ENCODE measurements at places on chromosomes 7 and 10.

GRCh38 chr10:35415505-35415904 is 79.2 kb downstream of the CCNY start:
- no peak for DNase-seq

DNA sequence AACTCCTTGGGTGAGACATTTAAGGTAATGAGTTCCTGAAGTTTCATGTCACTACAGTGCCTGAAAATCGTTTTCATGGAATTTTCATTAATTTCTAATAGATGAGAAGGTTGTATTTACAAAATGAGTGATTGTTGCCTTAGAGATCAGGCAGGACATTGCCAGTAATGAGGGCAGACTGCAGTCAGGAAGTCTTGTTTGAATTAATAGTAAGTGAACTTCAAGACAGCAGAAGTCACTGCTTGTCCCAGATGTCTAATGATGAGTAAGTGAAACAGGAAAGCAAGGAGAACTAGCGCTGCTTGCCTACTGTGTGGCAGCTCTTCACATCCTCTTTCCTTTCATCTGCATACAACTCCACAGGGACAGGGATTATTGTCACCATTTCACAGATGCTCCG is 237.4 kb downstream of the BAMBI start:
- DNase-seq, result no peak

DNA sequence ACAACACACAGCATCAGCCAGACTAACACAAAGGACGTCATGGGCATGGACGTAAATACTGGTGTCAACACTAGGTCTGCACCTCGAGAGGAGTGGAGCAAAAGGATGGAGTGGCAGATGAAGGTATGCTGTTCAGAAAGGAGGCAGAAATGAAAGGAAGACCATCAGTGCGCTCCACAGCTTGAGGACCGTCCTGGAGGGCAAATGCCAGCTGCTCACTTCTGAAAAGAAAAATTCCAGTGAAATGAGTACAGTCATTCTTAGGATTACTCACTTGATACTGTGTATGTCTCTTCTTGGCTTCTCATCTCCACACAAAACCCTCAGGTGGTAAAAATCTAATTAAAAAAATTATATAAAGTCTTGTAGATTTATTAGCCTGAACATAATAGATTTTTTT is 44.8 kb downstream of the EGFR start:
- DNase-seq, result no peak

DNA sequence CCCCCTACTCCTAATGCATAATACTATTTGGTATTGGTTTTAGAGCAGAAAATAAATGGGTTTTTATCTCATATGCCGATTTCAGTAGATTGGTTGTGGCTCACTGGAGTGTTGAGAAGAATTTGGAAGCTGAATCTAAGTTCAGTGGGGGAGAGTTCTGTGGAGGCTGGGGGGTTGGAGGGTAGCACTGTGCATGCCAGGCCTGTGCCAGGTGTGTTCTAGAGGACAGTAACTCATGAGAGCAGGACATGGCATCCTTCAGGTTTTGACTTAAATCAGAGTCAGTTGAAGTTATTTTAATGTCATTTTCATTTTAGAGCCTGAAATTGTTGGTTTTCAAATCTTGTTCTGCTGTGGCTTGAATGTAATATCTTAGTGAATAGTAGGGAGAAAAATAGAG is 79.5 kb downstream of the EEPD1 start:
- no peak for DNase-seq

- no peak for DNase-seq
These were observed 90.9 kb downstream of the MLLT10 start for GRCh38 chr10:21624951-21625350.

DNA sequence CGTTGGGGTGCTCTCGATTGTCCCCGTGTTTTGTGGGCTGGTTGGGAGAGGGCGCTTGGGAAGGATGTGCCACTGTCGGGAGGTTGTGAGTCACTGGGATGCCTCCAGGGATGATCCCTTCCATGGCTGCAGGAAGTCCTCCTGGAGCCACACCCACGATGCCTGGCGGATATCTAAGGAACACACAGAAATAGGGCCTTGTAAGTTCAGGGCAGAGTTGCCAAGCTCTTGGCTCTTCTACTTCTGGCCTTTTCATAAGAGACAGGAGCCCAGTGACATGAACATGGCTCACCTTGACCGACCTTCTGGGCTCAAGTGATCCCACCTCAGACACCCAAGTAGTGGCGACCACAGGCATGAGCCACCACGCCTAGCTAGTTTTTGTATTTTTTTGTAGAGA is 47.6 kb downstream of the ZRANB1 start:
- no peak for DNase-seq

- DNase-seq, result no peak
These were observed 45.6 kb downstream of the MKI67 start for GRCh38 chr10:128080641-128081040.

- DNase-seq, result no peak
These were observed 67.3 kb downstream of the INSYN2A start for GRCh38 chr10:127129104-127129503.

- no peak for DNase-seq
These were observed 228.2 kb downstream of the ATRNL1 start for GRCh38 chr10:115321360-115321759.

GRCh38 chr7:79653136-79653631 is 199.7 kb upstream of the MAGI2 start:
- DNase-seq, result no peak

DNA sequence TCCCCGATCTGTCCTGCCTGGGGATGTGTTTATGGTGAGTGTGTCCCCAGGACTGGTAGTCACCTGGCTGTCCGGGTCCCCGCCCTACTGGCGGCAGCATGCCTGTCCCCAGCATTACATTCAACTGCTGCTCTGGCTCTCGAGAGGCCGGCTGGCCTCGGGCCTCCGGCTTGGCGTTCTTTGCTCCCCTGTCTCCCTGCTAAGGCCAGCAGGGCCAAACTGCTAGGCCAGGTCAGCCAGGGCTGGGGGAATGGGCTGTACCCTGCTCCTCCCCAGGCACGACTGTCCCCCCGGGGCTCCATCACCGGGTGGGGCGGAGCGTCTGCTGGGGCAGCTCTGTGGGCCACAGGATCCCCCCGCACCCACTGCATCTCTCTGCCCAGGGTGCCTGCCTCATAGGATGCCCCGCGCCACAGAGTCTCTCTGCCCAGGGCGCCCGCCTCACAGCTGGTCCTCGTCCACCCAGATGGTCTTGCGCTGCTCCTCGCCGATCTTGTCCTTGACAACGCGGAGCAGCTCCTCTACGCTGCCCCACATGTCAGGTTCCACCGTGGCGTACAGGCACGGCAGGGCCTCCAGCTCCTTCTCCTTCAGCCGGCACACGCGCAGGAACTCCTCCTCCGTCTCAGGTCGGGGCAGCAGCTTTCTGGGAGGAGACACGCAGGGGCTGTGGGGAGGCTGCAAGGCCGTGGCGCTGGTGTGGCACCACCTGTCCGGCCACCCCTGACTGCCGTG is 62.3 kb upstream of the GNA12 start:
- DNase-seq, result no peak

- no peak for DNase-seq
These were observed 52.5 kb downstream of the PRKAG2 start for GRCh38 chr7:151824373-151824933.

DNA sequence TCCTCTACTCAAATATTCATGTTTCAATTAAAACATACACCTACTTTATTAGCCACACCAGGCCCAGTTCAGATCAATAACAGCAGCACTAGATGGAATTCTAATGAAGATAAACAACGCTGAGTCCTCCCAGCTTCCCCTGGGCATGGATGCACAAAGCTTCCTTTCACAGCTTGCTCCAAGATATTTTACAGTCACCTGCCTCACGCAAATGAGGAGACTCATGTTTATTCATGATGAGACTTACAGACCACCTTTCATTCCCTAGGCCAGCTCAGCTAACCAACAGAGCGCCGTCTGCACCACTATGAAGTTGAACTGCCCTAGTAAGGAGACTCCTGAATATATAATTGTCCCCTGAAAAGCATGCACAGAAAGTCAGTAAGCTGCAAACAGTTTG is 283.0 kb upstream of the AOAH start:
- no peak for DNase-seq

DNA sequence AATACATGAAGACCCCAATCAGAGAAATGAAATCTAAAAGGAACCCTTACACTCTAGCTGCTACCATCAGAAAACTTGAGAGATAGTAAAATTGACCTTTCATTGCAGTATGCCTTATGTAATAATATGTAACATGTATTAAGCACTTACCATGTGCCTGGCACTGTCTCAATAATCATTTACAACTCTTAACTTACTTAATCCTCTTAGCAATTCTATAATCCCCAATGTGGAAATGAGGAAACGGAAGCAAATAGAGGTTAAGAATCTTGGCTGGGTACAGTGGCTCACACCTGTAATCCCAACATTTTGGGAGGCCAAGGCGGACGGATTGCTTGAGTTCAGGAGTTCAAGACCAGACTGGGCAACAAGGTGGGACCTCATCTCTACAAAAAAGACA is 29.8 kb upstream of the FHIP2A start:
- DNase-seq, result no peak

DNA sequence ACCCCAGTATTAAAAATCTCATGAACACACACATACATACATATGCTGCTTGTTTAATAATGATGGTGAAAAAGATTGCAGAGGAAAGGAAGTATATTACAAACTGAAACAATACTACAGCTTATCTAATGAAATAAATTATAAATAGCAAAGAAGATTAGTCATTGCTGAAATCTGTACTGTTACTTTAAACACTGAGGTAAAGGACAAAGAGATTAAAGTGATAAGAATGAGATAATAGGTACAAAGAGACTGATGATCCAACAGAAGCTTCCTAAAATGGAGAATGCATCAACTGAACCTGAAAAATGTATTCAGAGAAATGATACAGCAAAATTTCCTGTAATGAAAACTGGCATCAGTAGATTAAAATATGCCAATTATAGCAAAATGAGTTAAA is 91.5 kb upstream of the KCND2 start:
- DNase-seq, result no peak

DNA sequence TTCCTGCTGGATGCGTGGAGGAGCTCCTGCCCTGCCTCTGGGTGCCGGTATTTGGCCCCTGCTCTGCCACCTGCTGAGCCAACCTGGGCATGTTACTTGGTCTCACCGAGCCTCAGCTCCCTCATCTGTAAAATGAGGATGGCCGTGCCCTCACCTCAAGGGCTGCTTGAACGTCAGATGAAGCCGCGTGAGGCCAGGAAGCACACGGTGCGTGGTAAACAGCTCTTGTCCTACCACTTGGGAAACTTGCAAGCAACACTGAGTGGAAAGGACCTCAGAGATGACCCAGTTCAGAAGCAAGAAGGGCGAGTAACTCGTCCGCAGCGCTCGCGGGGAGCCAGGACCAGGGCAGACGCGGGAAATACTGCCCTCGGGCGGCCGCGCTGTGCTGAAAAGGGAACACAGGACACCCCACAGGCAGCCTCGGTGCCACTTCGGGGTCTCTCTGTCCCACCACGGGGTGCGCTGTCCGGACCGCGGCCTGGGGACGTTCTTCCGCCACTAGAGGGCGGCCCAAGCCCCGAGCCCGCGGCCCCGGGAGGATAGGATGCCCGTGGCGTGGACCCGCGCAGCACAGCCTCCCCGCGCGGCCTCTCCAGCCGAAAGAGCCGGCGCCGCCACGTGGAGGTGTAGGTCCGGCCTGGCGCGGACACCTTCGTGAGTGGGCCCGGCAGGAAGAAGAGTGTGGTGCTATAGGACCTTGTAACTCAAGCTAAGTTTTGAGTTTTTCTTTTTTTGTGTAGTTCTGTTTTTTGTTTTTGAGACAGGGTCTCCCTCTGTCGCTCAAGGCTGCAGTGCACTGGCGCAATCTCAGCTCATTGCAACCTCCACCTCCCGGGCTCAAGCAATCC is 94.1 kb downstream of the PRKAG2 start:
- peak; percentile 73 for DNase-seq

- no peak for DNase-seq
These were observed 124.0 kb upstream of the SAMD8 start for GRCh38 chr10:74987339-74988053.

DNA sequence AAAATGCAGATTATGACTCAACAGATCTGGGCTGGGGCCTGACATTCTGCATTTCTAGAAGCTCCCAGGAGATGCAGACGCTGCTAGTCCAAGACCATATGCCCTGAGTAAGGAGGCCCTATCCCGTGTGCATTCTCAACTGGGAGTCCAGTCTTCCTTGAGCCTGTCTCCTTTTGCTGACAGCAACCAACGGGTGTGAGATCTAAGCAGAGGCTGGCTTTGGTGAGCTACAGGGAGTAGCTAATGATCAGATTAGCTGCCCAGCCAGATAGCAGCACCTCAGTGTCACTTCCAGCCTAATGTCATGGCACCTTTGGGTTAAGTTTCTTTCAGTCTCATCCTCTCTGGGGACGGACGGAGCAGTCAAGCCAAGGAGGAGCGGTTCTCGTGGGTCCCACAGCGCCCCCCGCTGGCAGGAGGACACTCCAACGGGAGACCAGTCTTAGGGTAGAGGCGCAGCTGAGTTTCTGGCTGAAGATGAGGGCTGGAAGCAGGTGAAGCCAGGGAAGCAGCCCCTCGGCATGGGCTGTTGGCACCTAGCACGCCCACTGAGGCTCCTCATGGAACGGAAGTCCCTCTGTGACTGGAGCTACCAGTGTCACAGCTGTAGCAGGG is 154.0 kb downstream of the CCDC3 start:
- DNase-seq, result no peak

- DNase-seq, result no peak
These were observed 54.2 kb downstream of the ELFN1 start for GRCh38 chr7:1724118-1724910.

DNA sequence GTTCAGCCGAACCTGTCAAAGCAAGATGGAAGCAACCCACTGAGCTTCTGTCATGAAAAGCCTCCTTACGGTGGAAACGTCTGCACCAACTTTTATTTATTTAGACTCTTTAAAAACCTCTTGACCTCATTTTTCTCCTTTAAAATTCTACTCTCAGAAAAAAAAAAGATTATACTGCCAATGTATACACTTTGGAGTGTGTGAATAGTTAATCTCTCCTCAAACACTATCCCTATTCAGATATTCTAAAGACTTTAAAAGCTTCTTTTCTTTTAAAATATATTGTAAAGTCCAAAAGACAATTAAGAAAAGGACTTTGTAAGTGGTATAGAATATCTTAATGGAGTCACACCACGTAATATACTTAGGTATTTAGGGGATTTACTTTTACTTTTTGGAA is 335.2 kb upstream of the SEMA3D start:
- DNase-seq, result no peak

DNA sequence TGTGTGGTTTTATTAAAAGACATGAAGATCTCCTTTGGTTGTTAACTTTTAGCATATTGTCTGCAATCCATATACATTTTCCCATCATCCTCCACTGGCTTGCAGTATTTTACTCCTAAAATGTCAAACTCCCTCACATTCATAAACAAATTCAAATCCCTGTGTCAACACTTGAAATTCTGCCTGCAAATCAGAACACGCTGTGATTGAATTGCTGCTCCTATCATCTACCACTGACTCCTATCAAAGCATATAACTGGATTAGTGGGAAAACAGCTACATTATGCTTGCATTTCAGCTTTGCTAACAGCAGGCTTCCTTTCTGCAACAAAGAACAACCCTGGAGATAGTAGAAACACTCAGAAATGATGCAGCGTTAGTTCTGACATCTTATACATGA is 281.8 kb upstream of the HGF start:
- no peak for DNase-seq

GRCh38 chr10:62819141-62819920 is 3.2 kb upstream of the EGR2 start:
- no peak for DNase-seq

Data from immature natural killer cell (primary cell).